ENCODE measurements at places on chromosomes 1 and 21.
A peak's percentile ranks its signal among the peaks of the same experiment; 100 is the strongest.

- DNase-seq, result no peak
Observed at GRCh38 chr21:35562876-35563275, 497.4 kb downstream of the SETD4 start.

- DNase-seq, result no peak
Observed at GRCh38 chr1:158809862-158810261, 21.3 kb upstream of the MNDA start.

DNA sequence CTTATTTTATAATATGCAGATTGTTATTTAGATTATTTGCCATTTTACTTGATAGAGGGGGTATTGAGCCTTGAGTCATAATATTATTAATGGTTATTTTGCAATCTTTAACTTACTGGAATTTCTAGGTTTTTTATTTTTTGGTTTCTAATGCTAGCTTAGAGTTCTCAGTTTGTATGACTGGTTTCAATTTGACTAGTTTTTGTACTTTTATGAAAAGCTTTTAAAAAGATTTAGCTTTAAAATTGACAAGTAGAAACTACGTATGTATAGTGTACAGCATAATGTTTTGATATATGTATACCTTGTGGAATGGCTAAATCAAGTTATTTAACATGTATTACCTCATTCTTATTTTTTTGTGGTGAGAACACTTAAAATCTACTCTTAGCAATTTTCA lies 41.5 kb downstream of the CEP350 start:
- DNase-seq, result no peak

DNA sequence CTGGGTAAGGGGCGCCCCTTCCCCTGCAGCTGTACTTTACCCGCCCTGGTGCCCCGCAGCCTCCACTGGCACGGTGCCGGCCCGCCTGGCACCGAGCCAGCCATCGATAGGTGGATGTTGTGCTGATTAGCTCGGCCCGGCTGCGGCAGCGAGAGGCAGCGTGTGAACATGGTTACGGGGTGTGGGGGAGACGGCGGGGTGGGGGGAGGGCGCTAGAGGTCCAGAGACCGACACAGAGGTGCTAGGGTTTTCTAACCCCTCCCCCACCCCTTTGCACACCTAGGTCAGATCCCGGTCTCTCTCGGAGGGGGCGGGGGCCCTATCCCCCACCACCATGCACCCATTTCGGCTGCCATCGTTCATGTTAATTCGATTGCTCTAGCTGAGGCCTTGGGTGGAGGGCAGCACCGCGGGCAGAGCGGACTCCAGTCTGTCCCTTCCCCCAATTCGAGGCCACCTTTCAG lies 6.7 kb downstream of the EFNA4 start:
- no peak for DNase-seq

DNA sequence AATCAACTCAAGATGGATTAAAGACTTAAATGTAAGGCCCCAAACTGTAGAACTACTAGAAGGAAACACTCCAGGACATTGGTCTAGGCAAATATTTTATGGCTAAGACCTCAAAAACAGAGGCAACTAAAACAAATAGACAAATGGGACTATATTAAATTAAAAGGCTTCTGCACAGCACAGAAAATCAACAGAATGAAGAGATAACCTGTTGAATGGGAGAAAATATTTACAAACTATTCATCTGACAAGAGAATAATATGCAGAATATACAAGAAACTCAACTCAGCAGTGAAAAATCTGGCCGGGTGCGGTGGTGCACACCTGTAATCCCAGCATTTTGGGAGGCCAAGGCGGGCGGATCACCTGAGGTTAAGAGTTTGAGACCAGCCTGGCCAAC lies 84.1 kb upstream of the HNRNPU start:
- no peak for DNase-seq

- DNase-seq, result no peak
Observed at GRCh38 chr21:46219591-46220239, 8.9 kb downstream of the LSS start.

DNA sequence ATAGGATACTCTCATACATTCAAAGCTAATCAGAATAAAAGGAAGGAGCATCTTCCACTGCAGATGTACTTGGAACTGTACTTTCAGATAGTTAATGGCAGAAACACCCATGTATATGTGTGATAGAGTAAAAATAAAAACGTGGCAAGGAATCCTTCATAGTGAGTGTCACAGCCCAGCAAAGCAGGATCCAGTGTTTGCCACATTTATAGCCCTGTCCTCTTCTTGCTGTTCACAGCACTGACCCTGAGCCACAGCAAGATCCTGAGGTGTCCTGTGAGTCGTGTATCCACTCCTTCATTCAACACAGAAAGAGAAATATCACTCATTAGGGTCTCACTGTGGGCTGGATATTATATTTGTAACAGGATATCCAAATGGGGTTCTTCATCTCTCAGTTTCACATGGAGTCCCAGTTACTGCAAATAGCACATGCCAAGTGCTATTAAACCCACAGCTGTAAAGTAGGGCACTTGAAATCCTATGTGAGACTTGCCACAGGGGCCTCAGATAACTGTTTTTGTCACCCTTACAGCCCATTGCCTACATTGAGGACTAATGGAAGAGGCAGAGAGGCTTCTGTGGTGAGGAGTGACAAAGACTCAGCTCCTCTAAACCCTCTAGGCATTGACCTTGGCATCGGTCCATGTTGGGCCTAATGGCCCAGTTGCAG lies 41.3 kb downstream of the CYP2J2 start:
- no peak for DNase-seq

DNA sequence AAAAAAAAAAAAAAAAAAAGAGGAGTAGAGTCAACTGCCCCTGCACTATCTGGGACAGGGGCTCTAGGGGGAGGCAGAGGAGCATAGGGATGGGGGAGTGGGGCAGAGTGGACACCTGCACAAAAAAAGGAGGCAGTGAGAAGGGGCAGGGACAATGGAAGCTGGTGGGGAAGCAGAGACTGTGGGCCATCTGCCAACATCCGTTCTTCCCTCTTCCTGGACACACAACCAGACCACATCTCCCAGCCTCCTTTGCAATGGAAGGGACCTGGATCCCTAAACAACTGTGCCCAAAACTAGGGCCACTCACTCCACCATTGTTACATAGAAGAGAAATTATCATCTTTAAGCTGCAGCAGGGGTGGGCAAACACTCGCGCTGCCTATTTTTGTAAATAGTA lies 38.4 kb downstream of the NEK2 start:
- no peak for DNase-seq

- DNase-seq, result no peak
Observed at GRCh38 chr1:47433037-47433421, 4.8 kb upstream of the FOXD2 start.

DNA sequence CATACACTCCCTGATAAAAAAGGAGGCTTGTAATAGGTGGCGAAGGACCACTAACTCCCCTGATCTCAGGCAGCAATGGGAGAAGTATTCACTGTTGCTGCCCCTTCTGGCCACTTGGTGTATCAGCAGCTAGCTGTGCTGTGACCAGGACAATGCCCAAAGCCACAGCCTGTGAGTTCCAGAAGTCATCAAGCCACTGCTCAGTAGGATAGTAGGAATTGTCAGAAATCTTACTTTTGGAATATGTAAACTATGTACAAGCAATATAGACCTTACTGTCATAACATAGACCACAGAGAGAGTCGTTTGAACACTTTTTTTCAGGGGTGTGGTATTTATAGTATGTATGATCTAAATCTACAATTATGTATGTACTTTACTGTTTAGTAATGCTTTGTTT lies 248.3 kb upstream of the CAMK1G start:
- DNase-seq, result peak; percentile 48

- DNase-seq, result no peak
Observed at GRCh38 chr1:230749635-230750034, 2.4 kb downstream of the CAPN9 start.

- no peak for DNase-seq
Observed at GRCh38 chr1:70919706-70920323, 127.8 kb downstream of the PTGER3 start.

DNA sequence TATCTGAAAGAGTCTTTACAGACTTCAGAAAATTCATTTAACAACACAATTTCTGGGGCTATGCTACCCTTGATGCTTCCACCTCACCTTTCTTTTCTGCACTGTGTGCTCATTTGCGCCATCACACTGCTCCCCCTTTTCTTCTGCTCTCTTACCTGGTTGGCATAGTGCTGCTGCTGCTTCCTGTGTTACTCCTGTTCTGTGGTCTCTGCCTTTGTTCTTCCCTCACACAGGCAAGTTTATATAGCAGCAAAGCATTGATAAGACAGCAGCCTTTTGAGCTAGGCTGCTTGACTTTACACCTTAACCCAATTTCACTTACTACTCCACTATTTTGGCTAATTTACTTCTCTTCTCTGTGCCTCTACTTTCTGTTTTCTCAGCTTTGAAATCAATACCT lies 18.3 kb downstream of the SGIP1 start:
- no peak for DNase-seq

GRCh38 chr1:44672254-44672955 lies 1.9 kb downstream of the TMEM53 start:
- DNase-seq, result peak; percentile 91

DNA sequence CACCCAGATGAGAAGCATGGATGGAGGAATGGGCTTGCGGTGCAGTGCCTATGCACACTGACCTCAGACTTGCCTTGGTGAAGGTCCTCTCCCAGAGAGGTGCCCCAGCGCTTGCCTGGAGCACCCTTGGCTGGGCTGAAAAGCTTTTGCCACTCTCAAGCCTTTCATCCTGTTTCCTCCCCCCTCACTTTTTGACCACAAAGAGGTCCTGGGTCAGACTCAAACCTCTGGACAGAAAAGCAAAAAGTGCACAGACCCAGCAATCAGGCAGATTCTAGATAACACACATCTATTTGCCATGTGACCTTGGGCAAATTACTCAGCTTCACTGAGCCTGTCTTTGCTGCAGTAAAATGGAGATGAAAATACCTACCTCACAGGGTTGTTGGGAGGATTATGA lies 7.3 kb downstream of the TMEM35B start:
- DNase-seq, result no peak

DNA sequence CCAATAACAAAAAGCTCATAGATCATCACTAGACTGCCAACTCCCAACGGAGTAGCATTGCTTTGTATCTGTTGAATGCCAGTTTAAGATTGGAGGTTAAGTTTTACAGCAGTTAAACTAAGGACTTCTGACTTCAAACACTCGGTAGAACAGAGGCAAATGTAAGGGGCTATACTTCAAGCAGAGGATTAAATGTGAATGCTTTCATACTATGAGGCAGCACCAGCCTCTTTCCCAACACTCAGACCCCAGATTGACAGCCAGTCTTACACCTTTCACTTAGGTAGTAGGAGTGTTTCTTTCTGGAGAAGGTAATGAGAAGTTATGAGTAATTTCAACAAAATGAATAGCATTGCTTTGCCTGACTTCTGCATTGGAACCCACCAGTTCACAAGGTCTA lies 22.8 kb downstream of the OR10R2 start:
- no peak for DNase-seq

GRCh38 chr1:235101558-235102258 lies 26.9 kb downstream of the TOMM20 start:
- no peak for DNase-seq

DNA sequence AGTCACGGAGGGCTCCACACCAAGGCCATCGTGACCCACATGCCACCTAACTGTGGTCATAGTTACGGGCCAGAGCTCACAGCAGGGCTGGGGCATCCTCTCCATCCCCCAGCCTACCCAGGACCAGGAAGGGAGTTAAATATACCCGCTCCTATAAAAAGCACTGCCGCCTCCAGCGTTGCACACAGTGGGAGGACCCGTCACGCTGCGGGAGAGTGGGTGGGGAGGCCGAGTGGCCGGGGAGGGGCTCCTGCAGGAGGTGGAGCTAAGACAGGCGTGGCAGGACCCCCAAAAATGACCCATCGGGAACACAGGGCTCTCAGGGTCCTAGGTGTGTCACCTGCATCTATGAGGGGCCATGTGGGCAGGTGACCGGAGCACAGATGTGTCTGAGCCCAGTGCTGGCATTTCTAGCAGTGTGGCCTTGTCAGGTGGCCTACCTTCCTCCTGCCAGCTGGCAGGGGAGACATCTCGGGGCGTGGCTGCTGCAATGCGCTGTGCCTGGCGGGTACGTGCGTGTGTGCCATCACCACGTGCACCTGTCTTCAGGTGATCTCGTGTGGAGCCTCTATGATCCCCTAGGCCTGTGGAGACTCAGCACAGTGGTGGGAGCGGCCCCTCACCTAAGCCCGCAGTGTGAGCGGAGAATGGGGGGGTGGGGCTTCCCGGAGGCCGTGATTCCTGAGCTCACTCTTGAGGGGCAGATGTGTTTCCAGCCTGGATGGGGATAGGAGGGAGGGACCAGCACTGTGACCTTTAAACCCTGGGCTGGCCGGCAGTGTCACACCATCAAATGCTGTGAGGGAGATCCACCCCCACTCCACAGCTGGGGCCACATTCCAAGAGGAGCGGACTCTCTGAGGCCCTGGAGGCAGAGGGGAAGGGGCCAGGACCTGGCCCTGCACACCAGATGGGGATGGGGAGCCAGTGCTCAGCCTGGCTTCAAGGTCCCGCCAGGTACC lies 17.7 kb downstream of the AGRN start:
- DNase-seq, result no peak

DNA sequence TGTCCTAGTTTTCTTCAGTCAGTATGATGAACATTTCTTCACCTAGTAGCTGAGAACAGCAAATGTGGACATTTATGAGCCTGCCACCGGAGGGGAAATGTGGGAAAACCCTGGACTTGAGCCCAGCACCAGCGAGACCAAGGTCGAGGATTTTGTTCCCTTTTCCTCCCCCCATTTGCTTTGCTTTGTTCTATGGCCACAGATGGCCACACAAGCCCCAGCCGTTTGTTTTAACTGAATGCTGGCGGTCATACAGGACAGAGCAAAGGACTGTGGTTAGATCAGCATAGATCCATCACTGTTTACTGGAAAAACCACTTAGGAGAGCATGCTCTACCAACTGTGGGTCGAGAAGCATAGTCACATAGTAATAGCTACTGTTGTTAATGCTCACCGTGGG lies 20.9 kb downstream of the SH2D2A start:
- DNase-seq, result no peak

- no peak for DNase-seq
Observed at GRCh38 chr21:39263372-39263771, 50.1 kb downstream of the BRWD1 start.

DNA sequence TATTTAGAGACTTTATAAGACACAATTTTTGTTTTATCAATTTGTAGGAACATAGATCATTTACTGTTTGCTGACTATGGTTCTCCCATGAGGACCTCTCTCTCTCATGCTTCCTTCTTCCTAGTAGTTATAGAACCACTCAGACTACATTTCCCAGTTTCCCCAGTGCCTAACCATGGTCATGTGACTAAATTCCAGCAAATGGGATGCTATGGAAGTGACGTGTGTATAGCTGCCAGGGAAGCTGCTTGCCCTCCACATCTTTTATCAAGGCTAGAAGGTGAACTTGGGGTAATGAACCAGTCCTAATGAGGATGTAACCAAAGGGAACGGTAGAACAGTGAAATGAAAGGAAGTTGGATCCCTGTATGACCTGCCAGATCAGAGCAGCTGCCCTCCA lies 184.0 kb downstream of the MIS18A start:
- peak; percentile 42 for DNase-seq

- DNase-seq, result no peak
Observed at GRCh38 chr1:91948501-91949355, 473 bp upstream of the BRDT start.

GRCh38 chr1:232551386-232551785 lies 78.5 kb downstream of the SIPA1L2 start:
- no peak for DNase-seq

Data from dermis blood vessel endothelial cell (primary cell).